Smooth muscle cell of the umbilical artery (primary cell): ENCODE measurements at places on chromosomes 12 and 14. TPM values are rescaled to one million over a fixed set of nuclear protein-coding genes. Genes with fewer than 3 reads are reported as not detected.

Gene SLC2A3
- 100 and 155 TPM in 2 replicates for total RNA-seq

Gene RBMS2
- 12.5 and 18.4 TPM in 2 replicates for total RNA-seq

Gene TMEM52B
- under 0.01 TPM in 1 of 2 replicates, not detected in the other for total RNA-seq

Gene TPPP2
- total RNA-seq: not detected in 2 replicates

Gene PDZRN4
- total RNA-seq: under 0.01 TPM in 1 of 2 replicates, not detected in the other
